ENCODE measurements at places on chromosomes 7 and 10.
A peak's percentile ranks its signal among the peaks of the same experiment; 100 is the strongest.

DNA sequence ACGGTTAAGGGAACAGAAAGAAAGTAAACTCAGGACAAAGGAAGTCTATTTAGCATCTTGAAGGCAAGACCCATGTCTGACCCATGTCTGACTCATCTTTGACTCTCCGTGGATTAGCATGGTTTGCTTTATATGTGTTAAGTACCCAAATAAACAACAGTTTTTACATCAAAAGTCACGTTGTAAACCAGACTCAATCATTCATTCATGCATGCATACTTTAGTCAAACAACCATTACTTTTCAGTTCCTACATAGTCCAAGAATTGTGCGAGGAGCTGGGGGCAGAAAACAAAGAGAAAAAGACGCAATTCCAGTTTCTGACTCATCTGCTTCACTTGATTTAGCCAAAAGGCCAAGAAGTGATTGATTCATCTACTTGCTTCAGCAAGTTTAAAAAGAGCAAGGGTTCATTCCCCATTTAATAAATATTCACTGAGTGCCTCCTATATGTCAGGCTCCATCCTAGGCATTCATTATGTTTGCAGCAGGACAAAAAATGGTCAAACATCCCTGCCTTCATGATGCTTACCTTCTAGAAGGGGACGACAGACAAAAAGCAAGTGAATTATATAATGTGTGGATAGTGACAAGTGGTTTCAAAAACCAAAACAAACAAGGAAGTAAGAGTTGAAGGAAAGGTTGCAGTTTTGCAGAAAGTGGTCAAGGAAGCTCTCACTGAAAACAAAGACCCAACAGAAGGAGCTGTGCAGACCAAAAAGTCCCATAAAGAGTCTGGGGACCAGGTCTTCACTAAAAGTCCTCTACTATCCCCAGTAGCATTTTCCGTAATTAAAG lies 116.2 kb downstream of the FAM107B start:
- peak; percentile 41 for DNase-seq

GRCh38 chr7:24199978-24200377 lies 84.0 kb upstream of the NPY start:
- no peak for DNase-seq

DNA sequence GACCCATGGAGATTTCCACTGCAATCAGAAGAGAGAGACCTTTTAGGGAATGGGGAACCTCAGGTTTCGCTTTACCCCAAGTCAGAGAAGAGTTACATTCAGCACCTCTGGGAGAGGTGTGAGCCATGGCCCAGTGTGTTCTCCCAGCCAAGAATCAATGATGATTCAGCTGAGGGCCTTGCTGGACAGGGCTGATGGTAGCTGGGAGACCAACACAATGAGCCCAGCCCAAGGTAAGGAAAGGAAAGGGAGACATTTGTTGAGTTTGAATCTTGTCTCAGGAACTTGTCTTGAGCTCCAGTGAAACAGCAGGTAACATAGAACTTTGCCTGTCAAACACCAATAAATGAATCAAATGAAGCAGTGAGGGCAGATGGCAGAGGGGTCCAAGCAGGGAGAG lies 14.0 kb upstream of the PPIA start:
- no peak for DNase-seq

GRCh38 chr10:31756101-31756728 lies 172.4 kb downstream of the ARHGAP12 start:
- DNase-seq, result no peak

GRCh38 chr10:128860574-128860973 lies 606.5 kb upstream of the MGMT start:
- DNase-seq, result no peak

DNA sequence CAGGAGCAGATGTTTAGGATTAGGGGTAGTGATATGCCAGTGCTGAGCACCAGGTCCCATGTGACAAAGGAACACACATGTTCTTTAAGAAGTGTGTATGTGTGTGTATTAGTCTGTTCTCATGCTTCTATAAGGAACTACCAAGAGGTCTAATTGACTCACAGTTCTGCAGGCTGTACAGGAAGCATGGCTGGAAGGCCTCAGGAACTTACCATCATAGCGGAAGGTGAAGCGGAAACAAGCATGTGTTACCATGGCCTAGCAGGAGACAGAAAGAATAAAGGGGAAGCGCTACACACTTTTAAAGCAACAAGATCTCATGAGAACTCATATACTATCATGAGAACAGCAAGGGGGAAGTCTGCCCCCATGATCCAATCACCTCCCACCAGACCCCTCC lies 22.8 kb upstream of the PDZD8 start:
- no peak for DNase-seq

DNA sequence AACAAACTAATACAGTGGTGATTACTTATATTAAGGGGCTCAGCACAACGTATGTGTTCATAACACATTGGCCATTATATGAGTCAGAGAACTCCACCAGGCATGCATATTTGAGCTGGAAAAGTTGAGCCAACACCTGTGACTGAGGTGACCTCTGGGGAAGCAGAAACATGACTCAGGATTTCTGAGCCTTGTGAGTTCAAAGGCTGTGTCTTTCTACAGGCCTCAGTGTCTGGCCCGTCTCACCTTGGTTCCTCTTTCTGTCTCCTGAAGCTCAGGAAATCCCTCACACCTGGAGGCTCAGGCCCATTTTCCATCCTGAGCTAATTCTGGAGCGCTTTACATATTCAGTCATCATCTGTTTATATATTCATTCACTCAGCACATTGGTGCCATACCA lies 230.9 kb upstream of the AGK start:
- DNase-seq, result no peak

- DNase-seq, result no peak
Measured at GRCh38 chr7:12391922-12392615, 11.6 kb downstream of the VWDE start.

DNA sequence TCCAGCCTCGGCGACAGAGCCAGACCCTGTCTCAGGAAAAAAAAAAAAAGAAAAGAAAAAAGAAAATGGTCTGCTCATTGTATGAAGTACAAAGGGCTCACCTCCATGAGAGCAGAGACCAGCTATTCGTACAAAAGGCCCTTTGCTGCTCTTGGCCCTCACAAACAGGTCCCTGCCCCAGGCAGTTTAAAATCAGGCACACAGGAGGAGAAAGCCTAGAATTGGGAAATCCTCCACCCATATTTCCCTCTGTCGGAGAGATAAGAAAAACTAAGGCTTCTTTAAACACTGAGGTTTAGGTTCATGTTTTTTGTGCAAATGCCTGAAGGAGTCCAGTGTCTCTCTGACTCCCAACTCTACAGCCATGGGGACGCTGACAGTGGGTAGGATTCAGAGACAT lies 15.1 kb downstream of the GNA12 start:
- DNase-seq, result no peak

GRCh38 chr7:153698046-153698445 lies 354.2 kb upstream of the DPP6 start:
- DNase-seq, result no peak

- no peak for DNase-seq
Measured at GRCh38 chr7:147516391-147516790, 1074.2 kb upstream of the C7orf33 start.

GRCh38 chr7:7032221-7032620 lies 150.1 kb upstream of the C1GALT1 start:
- DNase-seq, result no peak

DNA sequence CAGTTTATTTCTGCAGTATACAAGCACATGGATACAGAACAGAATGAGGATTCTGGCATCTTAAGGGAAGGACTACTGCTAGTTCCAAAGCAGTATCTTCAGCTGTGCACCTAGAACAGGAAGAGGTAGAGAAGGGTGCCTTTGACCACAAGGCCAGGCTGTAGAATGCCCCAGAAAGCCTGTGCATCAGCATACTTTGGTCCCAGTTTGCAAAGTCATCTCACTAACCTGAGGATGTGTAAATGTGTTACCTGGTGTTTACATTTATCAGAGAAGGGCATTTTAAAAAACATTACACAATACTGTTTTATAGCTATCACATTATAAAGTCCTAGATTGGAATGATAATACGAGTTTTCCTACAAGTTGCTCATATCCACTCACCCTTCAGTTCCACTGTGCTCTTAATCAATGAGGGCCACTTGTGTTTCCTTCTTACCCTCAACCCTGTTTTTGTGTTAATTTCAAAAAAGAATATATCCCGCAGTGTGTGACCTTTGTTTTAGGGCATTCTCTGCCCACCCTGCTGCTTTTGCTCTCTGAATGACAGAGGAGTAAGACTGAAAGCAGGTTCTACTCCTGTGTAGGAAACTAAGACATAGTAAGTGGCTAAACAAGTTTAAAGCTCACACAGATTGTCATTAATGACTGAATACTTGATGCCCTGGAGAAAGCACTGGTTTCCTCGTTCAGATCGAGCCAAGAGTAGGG lies 3.4 kb downstream of the SLC35G1 start:
- DNase-seq, result peak; percentile 2

Measured in activated CD4-positive, alpha-beta T cell treated with anti-CD3 and anti-CD28 coated beads, Interleukin-2, Interleukin-6, amounts not matched to agents 100 ng/mL and 50 ng/mL, durations not matched to agents 16 hours and 8 hours (primary cell).